Chondrocyte (in vitro differentiated cells): ENCODE measurements at places on chromosomes 6 and 20. TPM values are rescaled to one million over a fixed set of nuclear protein-coding genes. Genes with fewer than 3 reads are reported as not detected.

GRCh38 chr6:169692516-169692915 lies 9.3 kb downstream of the WDR27 start:
- peak overlapping the region; percentile 60 for H3K27ac ChIP-seq
- H3K4me1 ChIP-seq: peaks cover 22% of the 10 kb centered on the region
- H3K4me3 ChIP-seq: no peak overlapping the region
- no peak for DNase-seq
- no peaks in the 10 kb centered on the region for H3K27me3 ChIP-seq

- H3K36me3 ChIP-seq: no peaks in the 10 kb centered on the region
- peaks cover 7% of the 10 kb centered on the region for H3K4me1 ChIP-seq
- no peak overlapping the region for H3K27ac ChIP-seq
- H3K27me3 ChIP-seq: no peaks in the 10 kb centered on the region
These were observed 33.3 kb upstream of the SLC22A16 start for GRCh38 chr6:110509617-110510241.

GRCh38 chr6:158002249-158002950 lies 20.7 kb downstream of the SYNJ2 start:
- H3K27ac ChIP-seq: peak overlapping the region; percentile 100
- peaks cover 55% of the 10 kb centered on the region for H3K4me1 ChIP-seq
- no peaks in the 10 kb centered on the region for H3K27me3 ChIP-seq
- peaks cover 2% of the 10 kb centered on the region for H3K36me3 ChIP-seq
- peak; percentile 46 for DNase-seq
- no peak overlapping the region for H3K4me3 ChIP-seq

GRCh38 chr6:7448232-7448631 lies 58.6 kb downstream of the RIOK1 start:
- H3K4me1 ChIP-seq: peaks cover 30% of the 10 kb centered on the region
- H3K4me3 ChIP-seq: no peak overlapping the region
- H3K27me3 ChIP-seq: no peaks in the 10 kb centered on the region
- no peaks in the 10 kb centered on the region for H3K36me3 ChIP-seq
- H3K27ac ChIP-seq: no peak overlapping the region

Gene GABRR2
- 0.57 to 1.4 TPM (median 0.72 TPM) in 3 replicates for total RNA-seq
